ENCODE measurements at places on chromosomes 16 and 17. TPM values are rescaled to one million over a fixed set of nuclear protein-coding genes. Genes with fewer than 3 reads are reported as not detected.

DNA sequence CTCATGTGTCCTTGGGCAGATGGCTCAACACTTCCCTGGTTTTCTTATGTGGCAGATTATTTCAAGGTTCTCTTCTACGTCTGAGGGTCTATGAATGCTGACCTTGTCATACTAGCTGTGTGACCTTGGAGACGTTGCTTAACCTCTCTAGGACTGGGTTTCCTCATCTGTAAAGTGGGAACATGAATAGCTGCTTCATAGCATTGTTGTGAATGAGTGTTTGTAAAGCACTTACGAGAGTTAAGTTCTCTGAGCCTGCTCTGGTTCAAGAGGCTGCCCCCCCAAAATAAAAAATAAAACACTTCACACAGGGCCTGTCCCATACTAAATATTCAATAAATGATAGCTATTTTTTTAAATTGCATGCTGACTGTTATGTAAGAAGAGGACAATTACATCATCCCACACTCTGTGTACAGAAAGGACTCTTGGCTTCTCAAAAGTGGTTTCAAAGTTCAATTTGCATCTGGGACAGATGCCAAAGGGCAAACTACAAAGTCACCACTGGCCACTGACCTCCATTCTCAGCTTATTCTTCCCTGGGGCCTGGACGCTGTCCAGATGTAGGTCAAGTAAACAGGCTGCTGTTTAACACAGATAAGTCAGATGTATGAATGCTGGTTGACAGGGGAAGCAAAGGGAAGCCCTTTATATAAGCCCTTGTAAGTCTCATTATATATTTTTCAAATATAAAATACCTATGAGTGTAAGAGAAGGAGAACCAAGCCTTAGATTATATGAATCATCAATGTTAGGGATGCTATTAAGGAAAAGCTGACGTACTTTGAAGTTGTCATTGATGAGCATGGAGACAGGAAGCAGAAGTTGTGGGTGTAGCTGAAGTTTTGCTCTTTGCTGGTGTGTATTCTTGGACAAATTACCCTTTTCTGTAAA lies 15.4 kb upstream of the NDEL1 start:
- no peak overlapping the region for H3K27ac ChIP-seq
- H3K36me3 ChIP-seq, result no peaks in the 10 kb centered on the region
- H3K4me3 ChIP-seq, result no peak overlapping the region
- peak; percentile 52 for DNase-seq
- peaks cover 15% of the 10 kb centered on the region for H3K27me3 ChIP-seq

The KRTAP9-2 gene
- total RNA-seq, result not detected

GRCh38 chr16:23148166-23148512 lies 1.1 kb downstream of the USP31 start:
- H3K27ac ChIP-seq, result no peak overlapping the region
- no peak for DNase-seq
- no peaks in the 10 kb centered on the region for H3K27me3 ChIP-seq
- H3K36me3 ChIP-seq, result no peaks in the 10 kb centered on the region

The NOXO1 gene
- total RNA-seq, result not detected

DNA sequence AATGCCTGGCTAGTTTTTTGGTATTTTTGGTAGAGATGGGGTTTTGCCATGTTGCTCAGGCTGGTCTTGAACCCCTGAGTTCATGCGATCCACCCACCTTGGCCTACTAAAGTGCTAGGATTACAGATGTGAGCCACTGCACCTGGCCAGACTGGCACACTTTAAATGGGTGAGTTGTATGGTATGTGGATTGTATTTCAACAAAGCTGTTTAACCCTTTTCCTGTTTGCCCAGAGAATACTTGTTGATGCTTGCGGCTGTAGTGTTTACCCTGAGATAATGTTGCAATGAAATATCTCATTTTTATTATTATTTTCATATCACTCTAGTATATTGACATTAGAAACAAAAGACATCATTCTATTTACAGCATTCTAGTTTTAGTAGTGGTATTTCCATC lies 17.1 kb upstream of the TMEM94 start:
- no peaks in the 10 kb centered on the region for H3K36me3 ChIP-seq
- peaks cover 5% of the 10 kb centered on the region for H3K4me1 ChIP-seq
- no peak overlapping the region for H3K4me3 ChIP-seq

DNA sequence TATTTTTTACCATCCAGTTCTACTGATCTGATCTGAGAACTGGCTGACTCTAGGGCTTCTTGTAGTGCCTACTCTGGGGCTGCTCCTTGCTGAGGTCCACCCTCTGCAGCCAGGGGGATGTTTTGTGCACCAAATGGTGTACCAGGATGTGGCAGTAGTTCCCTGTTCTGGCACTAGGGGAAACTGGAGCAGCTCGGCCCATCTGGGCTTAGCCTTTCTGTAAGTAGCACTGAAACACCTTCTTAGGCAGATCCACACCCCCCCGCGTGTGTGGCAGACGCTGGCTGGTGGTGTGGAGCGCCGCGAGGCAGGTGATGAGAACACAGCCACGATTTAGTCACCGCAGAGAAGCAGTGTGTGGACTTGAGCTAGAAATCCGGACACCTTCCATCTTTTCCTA lies 17.0 kb downstream of the DUSP14 start:
- H3K4me1 ChIP-seq, result 0 out of 2 replicates have a peak, but pooled peaks cover 3% of the 10 kb centered on the region
- no peak overlapping the region for H3K27ac ChIP-seq
- H3K36me3 ChIP-seq, result peaks cover 20% of the 10 kb centered on the region
- DNase-seq, result peak; percentile 47

The PLCD3 gene
- total RNA-seq, result 5.6 TPM

The NCOR1 gene
- 78.0 TPM for total RNA-seq

DNA sequence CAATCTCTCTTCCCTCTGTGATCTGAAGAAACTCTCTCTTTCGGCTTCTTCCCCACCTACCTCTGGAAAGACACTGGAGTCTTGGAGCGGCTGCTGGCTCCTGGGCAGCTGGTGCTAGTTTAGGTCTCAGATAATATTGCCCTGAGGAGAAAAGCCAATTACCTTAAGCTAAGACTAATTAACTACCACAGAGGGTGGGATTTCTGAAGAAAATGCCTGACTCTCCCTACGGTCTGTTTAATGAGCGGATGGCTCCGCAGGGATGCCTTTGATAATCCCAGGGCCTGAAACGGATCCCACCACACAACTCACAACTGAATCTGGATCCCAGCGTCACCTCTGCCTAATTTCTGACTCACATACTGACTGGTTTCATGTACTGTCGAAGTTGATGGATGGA lies 127.0 kb upstream of the NLRP1 start:
- no peaks in the 10 kb centered on the region for H3K36me3 ChIP-seq
- H3K4me3 ChIP-seq, result no peak overlapping the region
- no peaks in the 10 kb centered on the region for H3K4me1 ChIP-seq
- DNase-seq, result no peak

The RMI2 gene
- total RNA-seq, result 5.8 TPM

- H3K4me1 ChIP-seq, result no peaks in the 10 kb centered on the region
- H3K27me3 ChIP-seq, result no peaks in the 10 kb centered on the region
- H3K36me3 ChIP-seq, result peaks cover 50% of the 10 kb centered on the region
- H3K27ac ChIP-seq, result no peak overlapping the region
Observed at GRCh38 chr17:82475458-82475857, 16.9 kb downstream of the NARF start.

DNA sequence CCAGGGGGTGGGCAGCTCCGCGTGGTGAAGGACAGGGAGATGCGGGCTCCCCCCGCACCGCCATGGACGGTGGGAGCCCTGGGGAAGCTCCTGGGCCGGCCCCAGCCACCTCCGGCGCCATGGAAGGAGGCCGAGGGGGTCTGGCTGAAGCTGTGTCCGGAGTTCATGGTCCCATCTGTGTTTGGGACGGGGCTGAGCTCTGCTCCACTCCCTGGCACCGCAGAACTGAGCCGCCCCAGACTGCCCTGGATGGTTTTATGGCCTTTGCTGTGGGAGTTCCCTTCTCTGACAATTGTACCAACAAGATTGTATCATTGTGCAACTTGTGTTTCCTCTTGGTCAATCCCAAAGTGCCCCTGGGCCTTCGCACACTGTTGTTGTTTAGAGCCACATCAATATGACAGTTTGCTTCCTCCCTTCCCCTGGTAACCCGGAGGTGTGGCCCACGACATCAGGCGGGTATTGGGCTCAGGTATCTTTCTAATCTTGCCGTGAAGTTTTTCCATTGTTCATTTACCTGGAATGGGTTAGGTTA lies 942 bp downstream of the KRT23 start:
- peaks cover 2% of the 10 kb centered on the region for H3K4me1 ChIP-seq
- H3K36me3 ChIP-seq, result no peaks in the 10 kb centered on the region
- DNase-seq, result no peak
- H3K27ac ChIP-seq, result no peak overlapping the region
- H3K4me3 ChIP-seq, result no peak overlapping the region

DNA sequence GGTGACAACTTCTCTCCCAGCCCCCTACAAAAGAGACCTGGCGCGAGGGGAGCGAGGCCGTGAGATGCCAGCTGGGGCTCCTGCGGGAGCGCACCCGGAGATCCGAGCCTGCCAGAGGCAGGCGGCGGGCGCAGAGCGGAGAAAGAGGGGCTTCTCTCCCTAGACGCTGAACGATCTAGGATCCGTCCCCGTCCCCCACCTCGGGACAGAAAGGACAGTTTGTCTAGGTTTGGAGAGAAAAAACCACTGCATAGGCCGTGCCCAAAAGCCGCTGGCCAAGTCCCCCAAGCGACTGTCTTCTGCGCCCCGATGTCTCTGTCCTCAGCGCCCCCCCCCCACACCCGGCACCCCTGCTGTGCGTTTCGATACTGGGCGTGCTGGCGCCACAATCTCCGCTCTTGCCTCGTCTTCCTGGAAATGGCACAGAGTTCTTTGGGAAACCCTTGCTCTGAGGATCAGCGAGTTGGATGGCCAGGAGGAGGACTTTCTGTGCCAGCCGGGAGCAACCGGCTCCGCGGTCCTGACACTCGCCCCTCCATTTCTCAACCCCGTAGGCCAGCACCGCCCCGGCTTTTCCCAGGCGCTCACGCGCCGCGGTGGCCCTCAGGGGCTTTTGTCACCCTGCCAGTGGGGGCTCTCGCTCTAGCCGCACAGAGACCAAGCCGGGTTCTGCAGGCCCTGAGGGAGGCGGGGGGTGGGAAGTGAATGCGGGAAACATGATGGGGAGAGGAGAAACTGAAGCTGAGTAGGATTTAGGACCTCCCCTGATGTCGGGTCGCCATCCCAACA lies 1.0 kb downstream of the SSTR2 start:
- H3K4me3 ChIP-seq, result peak overlapping the region; percentile 35
- no peaks in the 10 kb centered on the region for H3K36me3 ChIP-seq
- H3K27ac ChIP-seq, result no peak overlapping the region
- DNase-seq, result no peak

GRCh38 chr16:85983064-85983463 lies 84.1 kb downstream of the IRF8 start:
- H3K4me1 ChIP-seq, result no peaks in the 10 kb centered on the region
- DNase-seq, result no peak
- no peak overlapping the region for H3K4me3 ChIP-seq
- H3K27me3 ChIP-seq, result peaks cover 83% of the 10 kb centered on the region
- H3K27ac ChIP-seq, result no peak overlapping the region
- no peaks in the 10 kb centered on the region for H3K36me3 ChIP-seq

The UNC13D gene
- total RNA-seq, result under 0.01 TPM

DNA sequence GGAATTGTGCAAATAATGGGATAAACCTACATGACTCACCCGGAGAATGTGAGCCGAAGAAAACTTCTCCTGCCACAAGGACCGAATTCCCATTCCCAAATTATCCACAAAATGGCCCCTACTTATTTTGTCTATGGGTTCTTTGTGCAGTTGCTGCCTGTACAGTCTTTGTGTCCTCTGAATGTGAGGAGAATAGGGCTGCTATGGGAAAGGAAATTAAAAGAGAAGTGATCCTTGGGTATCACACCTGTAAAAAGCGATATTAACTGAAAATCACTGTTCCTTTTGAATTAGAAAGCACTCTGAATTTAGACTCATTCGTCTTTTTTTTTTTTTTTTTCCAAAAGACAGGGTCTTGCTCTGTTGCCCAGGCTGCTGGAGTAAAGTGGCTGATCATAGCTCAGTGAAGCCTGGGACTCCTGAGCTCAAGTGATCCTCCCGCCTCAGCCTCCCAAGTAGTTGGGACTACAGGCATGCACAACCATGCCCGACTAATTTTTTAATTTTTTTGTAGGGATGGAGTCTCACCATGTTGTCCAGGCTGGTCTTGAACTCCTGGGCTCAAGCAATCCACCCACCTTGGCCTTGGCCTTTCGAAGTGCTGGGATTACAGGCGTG lies 45.4 kb downstream of the CHD9 start:
- peak overlapping the region; percentile 39 for H3K27ac ChIP-seq
- peaks cover 12% of the 10 kb centered on the region for H3K4me1 ChIP-seq
- H3K36me3 ChIP-seq, result no peaks in the 10 kb centered on the region
- no peak for DNase-seq
- H3K27me3 ChIP-seq, result no peaks in the 10 kb centered on the region
- peak overlapping the region; percentile 1 for H3K4me3 ChIP-seq

- H3K4me3 ChIP-seq, result no peak overlapping the region
- H3K27ac ChIP-seq, result no peak overlapping the region
- H3K36me3 ChIP-seq, result no peaks in the 10 kb centered on the region
- H3K27me3 ChIP-seq, result no peaks in the 10 kb centered on the region
- H3K4me1 ChIP-seq, result peaks cover 3% of the 10 kb centered on the region
Observed at GRCh38 chr16:17552351-17552750, 81.6 kb upstream of the XYLT1 start.

DNA sequence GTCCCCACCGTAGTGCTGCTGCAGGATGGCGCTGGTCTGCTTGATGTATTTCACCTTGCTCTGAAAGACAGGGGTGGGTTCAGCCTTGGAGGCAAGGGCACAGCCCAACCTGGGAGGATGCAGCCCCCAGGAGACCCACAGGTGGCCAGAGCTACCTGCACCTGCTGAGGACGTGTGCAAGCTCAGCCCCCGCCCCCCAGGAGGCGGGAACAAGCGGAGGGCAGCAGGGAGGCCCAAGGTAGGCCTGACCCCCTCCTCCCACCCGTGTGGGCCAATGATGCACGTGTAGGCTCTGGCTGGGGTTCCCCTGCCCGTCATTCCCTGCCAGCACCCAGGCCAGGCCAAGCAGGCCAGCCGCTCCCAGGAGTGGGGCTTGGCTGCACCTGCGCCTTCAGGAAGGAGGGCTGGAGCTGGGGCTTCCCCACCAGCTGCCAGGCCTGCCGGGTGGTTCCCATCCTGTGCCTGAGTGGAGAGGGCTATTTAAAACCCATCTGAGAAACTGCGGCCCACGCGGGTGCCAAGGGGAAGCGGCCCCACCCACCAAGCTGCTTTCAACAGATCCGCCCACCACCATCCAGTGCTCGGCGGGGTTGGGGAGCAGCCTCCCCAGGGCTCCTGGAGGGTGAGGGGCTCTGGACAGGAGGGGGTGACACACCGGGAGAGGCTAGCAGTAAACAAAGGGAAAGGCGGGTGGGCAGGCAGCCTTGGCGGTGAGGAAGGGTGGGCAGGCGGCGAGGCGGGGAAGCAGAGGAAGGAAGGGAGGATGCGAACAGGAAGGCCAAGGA lies 3.8 kb downstream of the NTHL1 start:
- H3K27me3 ChIP-seq, result no peaks in the 10 kb centered on the region
- no peak overlapping the region for H3K4me3 ChIP-seq
- H3K4me1 ChIP-seq, result peaks cover 34% of the 10 kb centered on the region
- DNase-seq, result no peak
- no peak overlapping the region for H3K27ac ChIP-seq

The CSH1 gene
- not detected for total RNA-seq

GRCh38 chr17:78664476-78665386 lies 87.5 kb upstream of the DNAH17 start:
- no peak overlapping the region for H3K27ac ChIP-seq
- DNase-seq, result peak; percentile 23
- H3K4me1 ChIP-seq, result peaks cover 2% of the 10 kb centered on the region

All from IMR-90 (cell line).